Hippocampal formation (tissue), 2 donors: ENCODE measurements at places on chromosomes 3 and 15.
A peak's percentile ranks its signal among the peaks of the same experiment; 100 is the strongest.

GRCh38 chr3:27479806-27480543 is 4.2 kb downstream of the SLC4A7 start:
- no peak for DNase-seq

DNA sequence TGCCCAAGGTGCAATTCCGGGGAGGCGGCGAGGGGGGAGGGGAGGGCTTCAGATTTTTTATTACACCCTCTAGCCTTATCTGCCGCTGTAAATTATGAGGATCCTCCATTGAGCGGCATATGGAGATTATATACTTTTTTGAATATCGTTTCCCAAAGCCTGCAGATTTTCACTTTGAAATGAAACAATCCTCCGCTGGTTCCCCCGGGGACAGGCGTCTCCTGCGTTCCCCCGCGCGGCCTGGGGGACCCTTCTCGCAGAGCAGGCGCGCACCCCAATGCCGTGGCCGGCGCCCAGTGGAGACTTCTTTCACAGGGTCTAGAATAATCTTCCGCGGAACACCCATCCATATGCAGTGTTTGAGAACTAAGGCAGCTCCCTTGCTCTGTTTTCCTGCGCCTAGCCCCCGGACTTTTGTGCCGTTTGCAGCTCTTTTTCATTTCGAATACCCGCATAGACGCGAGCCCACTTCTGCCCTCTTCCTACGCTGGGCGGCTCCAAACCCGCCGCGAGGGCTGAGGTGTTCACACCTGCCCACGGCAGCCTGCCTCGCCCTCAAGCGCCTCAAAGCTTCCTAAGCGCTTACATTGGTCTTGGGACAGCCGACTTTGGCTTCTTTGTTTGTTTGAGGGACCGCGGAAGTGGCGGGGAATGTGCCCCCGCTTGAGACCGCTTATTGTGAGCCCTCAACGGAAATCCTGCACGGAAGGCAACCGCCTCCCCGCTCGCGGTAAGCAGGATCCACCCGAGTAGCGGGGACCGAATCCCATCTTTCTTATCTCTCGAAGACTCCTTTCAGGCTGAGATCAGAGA is 7.5 kb downstream of the SOX14 start:
- no peak for DNase-seq

- DNase-seq = no peak
Measured at GRCh38 chr3:106824856-106825255, 552.4 kb upstream of the CCDC54 start.

- no peak for DNase-seq
Measured at GRCh38 chr3:131645638-131646037, 142.9 kb upstream of the MRPL3 start.

- no peak for DNase-seq
Measured at GRCh38 chr3:23797491-23797890, 8.3 kb upstream of the UBE2E1 start.

- DNase-seq = no peak
Measured at GRCh38 chr3:53357458-53357857, 10.1 kb upstream of the DCP1A start.

DNA sequence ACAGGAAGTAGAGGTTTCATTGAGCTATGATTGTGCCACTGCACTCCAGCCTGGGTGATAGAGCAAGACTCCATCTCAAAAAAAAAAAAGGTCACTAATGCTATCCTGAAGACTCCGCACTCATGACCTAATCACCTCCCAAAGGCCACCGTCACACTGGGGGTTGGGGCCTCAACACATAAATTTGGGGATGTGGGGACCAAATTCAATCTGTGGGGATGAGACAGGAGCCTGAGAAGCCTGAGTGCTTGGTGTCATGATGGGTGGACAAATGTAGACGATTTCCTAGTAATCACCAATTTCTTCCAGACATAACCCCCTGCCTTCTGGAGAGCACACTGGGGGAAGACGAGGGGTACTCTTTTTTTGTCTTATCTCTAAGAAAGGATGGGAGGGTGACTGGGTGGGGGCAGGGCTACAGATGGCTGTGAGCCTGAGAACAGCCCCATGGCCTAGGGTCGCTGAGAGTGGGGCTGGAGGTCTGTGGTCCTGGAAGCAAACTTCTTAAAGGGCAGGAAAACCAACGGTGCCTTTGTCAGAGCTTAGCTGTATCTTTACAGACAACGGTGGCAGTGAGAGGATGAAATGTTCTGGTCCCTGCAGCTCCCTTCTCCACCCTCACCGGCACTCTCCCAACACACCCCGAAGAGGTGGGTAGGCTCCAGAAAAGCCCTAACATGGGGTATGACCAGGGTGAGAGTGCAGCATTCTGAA is 16.6 kb upstream of the KLF13 start:
- no peak for DNase-seq

- DNase-seq = no peak
Measured at GRCh38 chr15:62578960-62579359, 413.9 kb upstream of the C2CD4B start.

GRCh38 chr15:40756938-40757337 is 1.9 kb upstream of the RMDN3 start:
- no peak for DNase-seq

- no peak for DNase-seq
Measured at GRCh38 chr3:114451051-114451451, 157.2 kb downstream of the TIGIT start.

DNA sequence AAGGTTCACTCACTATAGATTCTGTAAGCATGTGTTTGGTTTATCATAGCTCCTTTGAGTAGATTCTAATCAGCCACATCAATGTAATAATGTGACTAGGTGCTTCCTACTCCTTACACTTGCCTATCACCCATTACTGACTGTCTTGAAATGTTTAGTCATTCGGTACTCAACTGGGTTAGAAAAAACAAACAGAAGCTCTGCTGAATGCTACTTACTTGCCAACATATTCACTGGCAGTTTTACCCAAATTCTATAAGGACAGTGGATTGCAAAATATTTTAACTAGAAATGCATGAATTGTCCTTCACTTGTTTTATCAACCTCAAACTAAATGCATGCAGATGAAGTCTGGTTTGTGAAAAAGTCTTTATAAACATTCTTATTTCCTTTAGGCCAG is 352.1 kb upstream of the ALCAM start:
- no peak for DNase-seq

- no peak for DNase-seq
Measured at GRCh38 chr15:74136540-74136813, 6.1 kb downstream of the ISLR2 start.

GRCh38 chr3:55459838-55460237 is 27.3 kb downstream of the WNT5A start:
- no peak for DNase-seq

DNA sequence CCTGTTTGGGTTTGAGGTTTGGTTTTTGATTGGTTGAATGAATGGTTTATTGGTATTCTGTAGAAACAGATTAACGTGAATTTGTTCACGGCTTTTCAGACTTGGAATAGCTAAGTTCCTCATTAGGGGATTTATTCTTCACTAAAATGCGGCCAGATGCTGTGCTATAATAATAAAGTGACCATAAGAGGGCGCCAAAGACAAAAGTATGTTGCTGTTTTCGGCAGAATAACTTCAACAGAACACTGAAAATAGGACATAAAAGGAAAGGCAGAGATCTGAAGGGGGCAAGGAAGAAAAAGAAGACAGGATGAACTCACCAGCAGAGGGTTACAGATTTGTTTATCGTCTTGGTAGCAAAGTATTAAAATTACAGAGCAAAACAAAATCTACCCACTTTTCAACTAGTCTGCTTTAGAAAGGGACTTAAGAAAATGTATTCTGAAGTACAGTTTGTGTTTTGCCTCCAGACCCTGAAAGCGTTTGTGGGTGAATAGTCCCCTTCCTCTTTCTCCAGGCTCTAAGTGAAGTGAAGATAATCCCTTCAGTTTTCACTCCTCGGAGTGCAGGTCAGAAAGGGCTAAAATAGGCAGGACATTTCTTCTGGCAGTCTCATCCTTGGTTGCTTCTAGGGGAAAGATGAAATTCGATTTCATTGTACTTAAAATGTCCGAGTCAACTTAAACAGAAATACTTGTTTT is 147.6 kb downstream of the IL20RB start:
- DNase-seq = peak; percentile 78

GRCh38 chr3:197371591-197372046 is 73.2 kb upstream of the DLG1 start:
- DNase-seq = no peak

GRCh38 chr3:100227511-100227921 is 33.3 kb upstream of the TBC1D23 start:
- no peak for DNase-seq

DNA sequence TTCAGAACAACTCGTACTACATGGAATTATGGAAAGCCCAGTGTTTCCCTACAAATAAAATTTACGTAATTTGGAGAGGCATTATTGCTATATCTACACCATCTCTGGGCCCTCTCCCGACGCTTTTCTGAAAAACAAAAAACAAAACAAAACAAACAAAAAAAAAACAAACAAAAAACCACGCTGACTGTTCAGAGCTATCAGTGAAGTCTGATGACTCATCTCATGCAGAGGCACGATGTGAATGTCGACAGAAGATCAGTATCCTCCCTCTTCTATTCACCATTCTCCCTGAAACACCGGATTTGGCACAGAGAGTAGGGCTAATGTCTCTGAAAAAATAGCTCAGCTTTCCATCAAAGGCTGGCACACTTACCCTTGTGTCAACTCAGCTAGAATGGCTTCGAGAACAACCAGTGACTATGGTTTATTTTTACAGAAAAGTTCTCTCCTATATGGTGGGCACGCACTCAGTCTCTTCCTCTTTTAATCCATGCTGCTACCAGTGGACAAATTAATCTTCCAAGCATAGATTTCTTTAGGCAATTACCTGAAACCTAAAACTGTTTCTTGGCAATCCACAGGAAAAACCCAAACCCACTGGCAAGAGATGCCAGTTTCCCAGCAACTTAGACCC is 1.5 kb downstream of the CRBN start:
- no peak for DNase-seq

DNA sequence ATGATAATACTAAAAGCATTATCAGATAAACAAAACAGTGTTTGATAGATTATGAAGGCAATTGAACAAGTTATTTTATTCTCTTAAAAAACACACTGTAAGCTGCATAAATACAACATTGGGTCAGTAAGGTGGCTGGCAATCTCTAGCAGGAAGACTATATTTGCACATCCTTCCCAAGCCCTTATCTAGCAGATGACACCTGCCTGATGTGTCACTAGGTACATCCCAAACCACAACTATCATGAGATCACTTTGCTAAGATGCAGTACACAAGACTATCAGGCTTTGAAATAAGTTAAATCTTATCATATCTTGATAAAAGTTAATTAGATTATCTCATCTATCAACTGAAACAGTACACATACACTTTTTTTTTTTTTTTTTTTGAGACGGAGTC is 417.4 kb downstream of the MECOM start:
- DNase-seq = no peak

GRCh38 chr15:46059921-46060594 is 425.2 kb downstream of the SQOR start:
- no peak for DNase-seq

DNA sequence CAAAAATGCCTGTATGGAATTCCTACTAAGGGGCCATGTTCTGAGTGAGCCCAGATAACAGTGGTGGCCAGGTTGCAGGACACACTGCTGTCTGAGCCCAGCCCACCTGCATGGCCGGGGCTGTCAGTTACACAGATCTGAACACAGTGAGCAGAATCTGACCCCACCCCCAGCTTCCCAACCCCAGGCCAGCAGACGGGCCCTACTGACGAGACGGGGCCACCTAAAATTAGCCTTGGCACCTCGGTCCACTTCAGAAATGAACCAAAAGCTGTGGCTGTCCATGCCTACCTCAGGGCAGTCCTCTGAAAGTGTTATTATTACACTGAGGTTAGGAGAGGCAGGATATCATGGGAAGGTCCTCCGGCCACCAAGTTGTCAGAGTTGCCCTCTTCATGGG is 51.8 kb downstream of the LMCD1 start:
- DNase-seq = no peak

DNA sequence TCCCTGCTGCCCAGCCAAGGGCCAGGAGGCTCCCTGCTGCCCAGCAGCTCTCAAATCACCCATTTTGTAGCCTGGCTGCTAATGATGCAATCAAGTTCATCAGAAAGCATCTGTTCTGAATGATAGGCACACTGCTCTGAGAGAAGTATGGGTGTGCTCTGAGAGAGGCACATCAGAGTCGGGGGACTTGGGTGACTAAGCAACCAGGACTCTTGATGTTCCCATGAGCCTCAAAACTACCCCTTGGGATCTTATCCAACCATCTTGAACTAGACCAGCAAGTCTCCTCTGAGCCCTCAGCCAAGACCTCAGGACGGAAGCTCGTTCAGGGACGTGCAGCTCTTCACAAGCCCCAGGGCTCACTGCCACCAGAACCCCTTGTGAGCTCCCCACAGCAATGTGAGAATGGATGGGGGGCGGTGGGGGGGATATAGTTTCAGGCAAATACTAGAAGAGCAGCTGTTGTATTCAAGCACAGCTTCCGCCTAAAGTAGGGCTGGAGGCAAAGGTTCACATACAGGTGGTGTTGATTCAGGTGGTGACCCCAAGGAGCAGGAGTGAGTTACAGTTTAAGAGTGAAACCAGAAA is 52.2 kb upstream of the HES1 start:
- no peak for DNase-seq

GRCh38 chr3:80769683-80770082 is 991.8 kb downstream of the GBE1 start:
- DNase-seq = no peak

DNA sequence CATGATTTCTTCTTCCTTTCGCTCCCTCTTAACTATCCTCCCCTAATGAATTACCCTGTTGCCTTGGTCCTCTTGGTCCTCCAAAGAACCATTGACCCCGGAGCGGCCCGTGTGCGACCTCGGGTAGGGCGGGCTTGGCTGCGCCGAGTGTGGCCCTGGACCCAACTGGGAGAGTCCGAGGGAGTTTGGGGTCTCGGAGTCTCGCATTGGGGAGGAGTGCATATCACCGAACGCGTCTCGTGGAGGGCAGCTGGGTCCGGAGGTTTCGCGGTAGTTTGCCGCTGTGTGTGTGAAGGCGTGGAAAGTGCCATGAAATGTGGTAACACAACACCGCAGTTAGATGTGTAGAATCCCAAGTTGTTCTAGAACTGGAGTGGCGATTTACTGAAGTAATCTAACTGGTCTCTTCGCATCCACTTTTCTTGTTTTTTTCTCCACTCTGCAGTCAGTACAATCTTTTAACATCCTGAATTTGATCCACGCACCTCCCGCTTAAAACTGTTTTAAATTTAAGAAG is 363 bp downstream of the GTF2E1 start:
- no peak for DNase-seq

- no peak for DNase-seq
Measured at GRCh38 chr3:72270072-72270681, 485.2 kb upstream of the PROK2 start.

DNA sequence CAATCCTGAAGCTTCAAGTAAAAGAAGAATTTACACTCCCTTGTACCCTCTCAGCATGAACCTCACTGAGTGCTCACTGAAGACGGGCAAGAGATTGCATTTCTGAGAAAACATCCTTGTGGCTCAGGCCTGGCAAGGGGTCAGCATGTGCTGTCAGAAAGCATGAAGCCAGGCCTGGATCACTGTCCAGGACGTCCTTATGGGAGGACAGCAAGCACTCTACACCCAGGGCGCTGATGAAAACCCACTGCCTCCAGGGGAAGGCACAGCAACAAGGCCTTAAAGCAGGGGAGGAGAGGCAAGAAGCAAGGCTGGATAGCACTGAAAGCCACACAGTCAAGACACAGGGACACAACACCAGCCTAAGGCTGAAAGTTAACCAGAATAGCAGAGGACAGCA is 315.4 kb downstream of the OCA2 start:
- no peak for DNase-seq
